ENCODE measurements at places on chromosomes 12 and 14.

- no peak overlapping the region for H3K27ac ChIP-seq
- H3K27me3 ChIP-seq = no peaks in the 10 kb centered on the region
- no peak overlapping the region for H3K4me3 ChIP-seq
- no peaks in the 10 kb centered on the region for H3K36me3 ChIP-seq
- no peak for DNase-seq
Observed at GRCh38 chr12:69647178-69647577, 36.5 kb upstream of the LRRC10 start.

GRCh38 chr12:63918800-63919300 is 74.3 kb downstream of the SRGAP1 start:
- DNase-seq = no peak
- H3K36me3 ChIP-seq = no peaks in the 10 kb centered on the region
- no peak overlapping the region for H3K27ac ChIP-seq
- no peak overlapping the region for H3K4me3 ChIP-seq
- H3K27me3 ChIP-seq = no peaks in the 10 kb centered on the region

DNA sequence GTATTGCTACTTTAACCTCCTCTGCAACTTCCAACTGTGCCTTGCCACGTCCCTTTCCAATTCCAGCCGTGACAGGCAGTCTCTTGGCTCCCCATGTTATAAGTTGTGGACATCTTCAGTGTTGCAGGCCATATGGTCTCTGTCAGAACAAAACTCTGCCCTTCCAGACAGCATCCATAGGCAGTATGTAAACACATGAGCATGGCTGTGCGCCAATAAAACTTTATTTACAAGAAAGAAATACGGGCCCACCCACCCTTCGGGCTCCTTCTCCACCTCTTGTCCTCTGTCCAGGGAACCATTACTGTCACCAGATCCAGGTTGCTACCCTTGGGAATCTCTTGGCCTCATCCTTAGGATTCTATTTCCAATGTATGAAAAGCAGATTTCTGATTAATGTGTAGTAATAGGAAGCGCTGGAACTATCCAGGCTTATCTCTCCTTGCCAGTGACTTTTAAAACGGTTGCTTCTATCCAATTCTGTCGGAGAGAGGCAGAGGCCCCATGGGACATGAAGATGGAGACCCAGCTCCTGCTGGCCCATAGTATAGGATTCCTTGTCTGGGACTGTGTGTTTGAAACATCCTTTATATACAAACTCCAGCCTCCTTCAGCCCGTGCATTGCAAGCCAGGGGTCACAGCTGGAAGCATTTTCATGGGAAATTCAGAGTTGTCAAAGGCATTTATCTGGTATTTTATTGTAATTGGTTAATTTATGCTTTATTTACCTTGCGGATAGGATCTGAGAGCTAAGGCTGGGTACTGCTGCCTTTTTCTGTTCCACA is 114.4 kb downstream of the ZNF664 start:
- no peak overlapping the region for H3K4me3 ChIP-seq
- H3K27ac ChIP-seq = no peak overlapping the region
- H3K4me1 ChIP-seq = no peaks in the 10 kb centered on the region
- H3K36me3 ChIP-seq = no peaks in the 10 kb centered on the region
- no peaks in the 10 kb centered on the region for H3K27me3 ChIP-seq
- DNase-seq = no peak

DNA sequence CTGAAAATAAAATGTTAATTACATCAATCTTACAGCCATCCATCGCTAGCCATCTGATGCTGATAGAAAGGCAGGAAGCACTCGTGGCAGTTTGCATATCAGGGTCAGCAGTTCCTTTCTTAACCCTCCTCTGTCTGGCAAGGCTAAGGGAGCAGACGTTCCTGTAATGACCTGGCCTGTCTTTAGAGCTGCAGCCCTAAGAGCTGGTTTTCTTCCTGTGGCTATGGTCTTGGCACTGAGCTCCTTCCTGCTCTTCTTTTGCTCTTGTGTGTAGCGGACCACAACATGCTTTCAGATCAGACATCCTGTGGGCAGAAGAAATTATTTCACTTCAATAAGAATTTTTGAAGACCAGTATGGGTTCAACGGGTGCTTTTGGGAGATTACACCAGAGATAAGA is 170.4 kb downstream of the DAD1 start:
- peak; percentile 37 for DNase-seq
- H3K4me3 ChIP-seq = no peak overlapping the region
- H3K27ac ChIP-seq = no peak overlapping the region
- peaks cover 2% of the 10 kb centered on the region for H3K4me1 ChIP-seq

DNA sequence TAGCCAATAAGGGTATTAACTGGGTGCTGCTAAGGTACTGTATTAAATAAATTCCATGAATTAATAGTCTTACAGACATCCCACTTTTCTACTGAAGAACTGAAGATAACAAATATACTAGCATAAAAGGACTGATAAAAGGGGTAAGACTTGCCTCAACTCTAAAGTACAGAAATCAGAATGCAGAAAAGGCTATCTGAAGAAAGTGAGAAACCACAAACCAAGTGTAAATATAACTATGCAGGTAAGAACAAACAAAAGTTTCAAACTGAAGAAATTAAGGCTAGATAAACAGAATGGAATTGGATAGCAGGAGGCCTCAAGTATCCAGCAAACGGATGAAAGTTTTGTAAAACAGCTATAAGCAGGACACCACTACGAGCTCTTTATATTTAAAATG is 29.5 kb downstream of the YAF2 start:
- H3K27ac ChIP-seq = no peak overlapping the region
- H3K4me1 ChIP-seq = no peaks in the 10 kb centered on the region
- no peaks in the 10 kb centered on the region for H3K36me3 ChIP-seq
- DNase-seq = no peak

GRCh38 chr14:94690486-94690885 is 78.3 kb downstream of the SERPINA3 start:
- DNase-seq = no peak
- H3K27ac ChIP-seq = no peak overlapping the region
- peaks cover 5% of the 10 kb centered on the region for H3K4me1 ChIP-seq
- no peaks in the 10 kb centered on the region for H3K27me3 ChIP-seq

DNA sequence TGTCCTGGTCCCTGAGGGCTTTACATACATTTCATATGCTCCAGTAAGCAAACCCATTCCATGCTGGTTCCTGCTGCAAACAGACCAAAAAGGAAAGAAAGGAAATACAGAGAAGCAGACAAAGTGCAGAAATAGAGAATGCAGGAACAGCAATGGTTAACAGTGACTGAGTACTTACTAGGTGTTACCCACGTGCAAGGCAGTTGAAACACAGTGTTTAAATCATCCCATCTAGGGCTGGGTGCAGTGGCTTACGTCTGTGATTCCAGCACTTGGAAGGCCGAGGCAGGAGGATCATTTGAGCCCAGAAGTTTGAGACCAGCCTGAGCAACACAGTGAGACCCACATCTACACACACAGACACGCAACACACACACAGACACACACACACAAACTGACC is 21.2 kb upstream of the NINJ2 start:
- no peak overlapping the region for H3K27ac ChIP-seq
- no peak for DNase-seq
- no peaks in the 10 kb centered on the region for H3K27me3 ChIP-seq
- H3K4me3 ChIP-seq = no peak overlapping the region
- H3K36me3 ChIP-seq = no peaks in the 10 kb centered on the region

All from mesendoderm (in vitro differentiated cells).